ENCODE measurements at places on chromosomes 13 and 19. TPM values are rescaled to one million over a fixed set of nuclear protein-coding genes. Genes with fewer than 3 reads are reported as not detected.

- DNase-seq, result no peak
- H3K27ac ChIP-seq, result no peak overlapping the region
- peaks cover 3% of the 10 kb centered on the region for H3K4me1 ChIP-seq
Measured at GRCh38 chr13:99339736-99340397, 32.7 kb upstream of the GPR183 start.

GRCh38 chr13:44906230-44906629 is 83.0 kb downstream of the NUFIP1 start:
- H3K4me3 ChIP-seq, result no peak overlapping the region
- H3K27me3 ChIP-seq, result no peaks in the 10 kb centered on the region
- no peak overlapping the region for H3K27ac ChIP-seq

GRCh38 chr19:34428549-34429285 is 536 bp downstream of the UBA2 start:
- H3K36me3 ChIP-seq, result peaks cover 1% of the 10 kb centered on the region
- peaks cover 13% of the 10 kb centered on the region for H3K4me1 ChIP-seq
- no peaks in the 10 kb centered on the region for H3K27me3 ChIP-seq
- peak overlapping the region; percentile 96 for H3K27ac ChIP-seq
- H3K4me3 ChIP-seq, result peak overlapping the region; percentile 78

- H3K27me3 ChIP-seq, result peaks cover 3% of the 10 kb centered on the region
- H3K4me3 ChIP-seq, result no peak overlapping the region
- H3K4me1 ChIP-seq, result peaks cover 10% of the 10 kb centered on the region
Measured at GRCh38 chr19:35351411-35352176, 3.9 kb downstream of the FFAR1 start.

- H3K4me1 ChIP-seq, result no peaks in the 10 kb centered on the region
- no peaks in the 10 kb centered on the region for H3K27me3 ChIP-seq
- H3K27ac ChIP-seq, result no peak overlapping the region
Measured at GRCh38 chr13:48978942-48979601, 3.4 kb downstream of the FNDC3A start.

GRCh38 chr19:43966079-43966694 is 15.2 kb downstream of the ZNF221 start:
- no peak overlapping the region for H3K4me3 ChIP-seq
- peaks cover 60% of the 10 kb centered on the region for H3K36me3 ChIP-seq
- no peaks in the 10 kb centered on the region for H3K4me1 ChIP-seq

DNA sequence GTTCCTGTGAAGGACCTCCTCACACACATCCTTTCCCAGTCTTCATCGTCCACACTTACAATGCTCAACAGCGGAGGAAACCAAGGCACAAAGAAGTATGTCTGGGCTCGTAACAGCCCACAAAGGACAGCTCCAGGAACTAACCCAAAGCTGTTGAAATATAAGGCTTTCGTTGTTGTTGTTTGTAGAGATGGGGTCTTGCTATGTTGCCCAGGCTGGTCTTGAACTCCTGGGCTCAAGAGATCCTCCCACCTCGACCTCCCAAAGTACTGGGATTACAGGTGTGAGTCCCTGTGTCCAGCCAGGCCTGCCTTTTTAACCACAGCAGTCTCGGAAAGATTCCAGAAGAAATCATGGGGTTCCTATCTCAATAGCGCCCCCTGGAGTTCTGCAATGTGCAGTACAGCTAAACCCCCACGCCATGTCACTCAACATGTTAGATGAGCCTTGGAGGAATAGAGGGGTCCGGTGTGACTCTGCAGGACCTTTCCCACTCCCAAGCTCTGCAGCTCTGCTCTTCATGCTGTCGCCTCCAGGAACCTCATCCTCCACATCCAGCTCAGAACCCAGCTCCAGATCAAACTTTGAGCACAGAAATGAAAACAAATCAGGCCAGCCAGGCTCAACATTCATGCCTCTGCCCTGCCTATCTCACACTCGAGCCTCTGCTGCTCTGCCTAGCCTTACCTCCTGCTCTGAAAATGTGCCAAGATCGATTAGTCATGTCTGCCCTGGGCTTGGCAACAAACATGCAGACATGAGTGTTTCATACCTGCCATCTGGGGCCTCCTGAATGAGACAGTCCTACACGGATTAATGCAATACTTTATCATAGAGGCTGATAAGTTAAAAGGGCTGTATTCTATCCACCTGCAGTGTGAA is 7.5 kb downstream of the PLA2G4C start:
- peak; percentile 48 for DNase-seq
- H3K27ac ChIP-seq, result no peak overlapping the region
- peaks cover 1% of the 10 kb centered on the region for H3K4me1 ChIP-seq
- no peak overlapping the region for H3K4me3 ChIP-seq

DNA sequence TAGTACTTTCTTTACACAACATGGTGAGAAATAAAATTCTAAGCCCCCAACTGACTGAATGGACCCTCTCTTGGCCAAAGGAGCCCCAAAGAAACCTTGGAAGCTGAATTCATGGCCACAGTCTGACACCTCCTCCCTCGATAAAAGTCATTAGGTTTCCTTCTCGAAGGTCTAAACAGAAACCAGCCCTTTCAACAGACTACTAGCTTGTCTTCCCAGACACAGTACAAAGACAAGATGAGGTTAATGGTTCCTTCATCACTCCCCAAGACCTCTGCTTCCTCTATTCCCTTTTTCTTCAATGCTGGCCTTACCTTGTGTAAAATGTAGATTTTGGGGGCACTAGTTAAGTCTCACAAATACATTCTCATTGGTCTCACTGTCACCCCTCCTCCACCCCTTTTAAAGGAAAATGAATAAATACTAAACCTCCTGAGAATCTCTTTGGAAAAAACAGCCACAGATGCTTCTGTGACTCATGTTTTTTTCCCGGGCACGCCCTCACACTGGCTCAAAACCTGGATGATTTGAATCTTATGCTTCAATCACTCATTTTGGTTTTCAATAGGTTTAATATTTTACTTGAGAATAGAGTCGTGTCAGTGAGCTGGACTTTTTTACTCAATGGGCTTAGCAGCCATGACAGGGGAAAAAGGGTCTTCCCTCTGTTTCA is 65.8 kb upstream of the MED4 start:
- H3K4me3 ChIP-seq, result no peak overlapping the region
- no peaks in the 10 kb centered on the region for H3K4me1 ChIP-seq
- peak overlapping the region; percentile 46 for H3K27ac ChIP-seq
- DNase-seq, result no peak

Gene SIGLEC14
- total RNA-seq, result 1.7 TPM

Gene MBD3L3
- not detected for total RNA-seq

Gene OR7A5
- not detected for total RNA-seq
